Endothelial cell (in vitro differentiated cells): ENCODE measurements at places on chromosomes 3 and 15.

DNA sequence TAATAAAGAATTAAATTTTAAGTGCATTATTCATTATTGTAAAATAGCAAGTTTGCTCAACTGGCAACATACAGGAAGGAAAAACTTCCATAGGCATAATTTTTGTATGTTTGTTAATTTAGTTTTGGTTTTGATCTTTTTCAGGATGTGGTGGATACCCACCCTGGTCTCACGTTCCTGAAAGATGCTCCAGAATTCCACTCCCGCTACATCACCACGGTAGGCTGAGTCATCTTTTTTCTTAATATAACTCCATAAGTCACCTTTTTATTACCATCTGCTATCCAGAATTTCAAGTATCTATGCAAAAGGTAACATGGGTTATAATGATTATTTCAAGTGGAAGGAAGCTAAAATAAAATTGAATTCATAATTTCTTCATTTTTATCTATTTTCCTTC is 104.8 kb downstream of the PPP2R3A start:
- H3K27me3 ChIP-seq: no peaks in the 10 kb centered on the region
- no peaks in the 10 kb centered on the region for H3K36me3 ChIP-seq
- H3K27ac ChIP-seq: no peak overlapping the region
- no peak overlapping the region for H3K4me3 ChIP-seq
- DNase-seq: no peak

DNA sequence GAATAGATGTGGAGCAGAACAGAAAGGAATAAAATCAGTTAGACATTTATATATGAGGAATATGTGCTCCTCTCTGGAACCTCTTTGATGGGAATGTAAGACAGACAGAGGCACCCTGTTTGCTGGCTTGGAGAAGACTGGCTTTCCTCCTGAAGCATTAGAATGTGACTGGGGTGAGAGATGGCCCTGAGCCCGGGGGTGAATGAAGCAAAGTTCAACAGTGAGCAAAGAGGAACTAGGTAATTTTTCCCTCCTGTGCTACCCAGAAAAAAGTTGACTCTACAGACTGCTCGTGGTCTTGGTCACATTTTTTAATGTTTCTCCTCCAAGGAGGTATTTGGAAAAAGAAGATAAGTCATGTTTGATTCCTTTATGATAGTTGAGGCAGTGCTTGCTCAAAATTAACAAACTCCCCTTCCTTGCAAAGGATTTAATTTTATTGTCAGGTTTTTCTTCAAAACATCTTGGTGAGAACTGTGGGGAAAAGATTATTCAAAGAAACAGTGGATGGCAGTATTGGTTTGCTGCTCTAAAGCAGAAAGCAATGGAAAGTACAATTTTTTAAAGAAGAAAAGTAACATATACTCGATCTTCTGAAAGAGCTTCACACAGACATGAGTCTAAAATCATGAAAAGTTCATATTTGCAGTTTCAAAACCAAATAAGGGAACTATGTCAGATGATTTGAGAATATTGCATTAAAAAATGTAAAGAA is 370.4 kb upstream of the CDIN1 start:
- DNase-seq: no peak
- H3K27me3 ChIP-seq: no peaks in the 10 kb centered on the region
- H3K4me3 ChIP-seq: no peak overlapping the region

GRCh38 chr15:62666046-62666445 is 376.5 kb upstream of the TPM1 start:
- no peak overlapping the region for H3K4me3 ChIP-seq
- no peak for DNase-seq
- peaks cover 3% of the 10 kb centered on the region for H3K27me3 ChIP-seq
- H3K27ac ChIP-seq: peak overlapping the region; percentile 86
- H3K36me3 ChIP-seq: peaks cover 13% of the 10 kb centered on the region

- peak overlapping the region; percentile 98 for H3K27ac ChIP-seq
- H3K4me3 ChIP-seq: peak overlapping the region; percentile 98
- H3K36me3 ChIP-seq: peaks cover 15% of the 10 kb centered on the region
- H3K27me3 ChIP-seq: peaks cover 14% of the 10 kb centered on the region
- peaks cover 36% of the 10 kb centered on the region for H3K4me1 ChIP-seq
These were observed 789 bp upstream of the SEC61A1 start for GRCh38 chr3:128051459-128051836.

GRCh38 chr3:194686816-194687637 is 1.3 kb downstream of the FAM43A start:
- peaks cover 11% of the 10 kb centered on the region for H3K36me3 ChIP-seq
- H3K27ac ChIP-seq: peak overlapping the region; percentile 42
- DNase-seq: peak; percentile 25

- DNase-seq: no peak
- H3K4me1 ChIP-seq: peaks cover 29% of the 10 kb centered on the region
- H3K36me3 ChIP-seq: peaks cover 85% of the 10 kb centered on the region
- H3K27ac ChIP-seq: peak overlapping the region; percentile 13
These were observed 54.6 kb upstream of the MYZAP start for GRCh38 chr15:57537072-57537471.

- H3K4me1 ChIP-seq: peaks cover 7% of the 10 kb centered on the region
- no peak for DNase-seq
- H3K4me3 ChIP-seq: no peak overlapping the region
- no peak overlapping the region for H3K27ac ChIP-seq
- no peaks in the 10 kb centered on the region for H3K36me3 ChIP-seq
These were observed 26.5 kb downstream of the PLA1A start for GRCh38 chr3:119624002-119624720.
